Non-pigmented ciliary epithelial cell (primary cell): ENCODE measurements at places on chromosomes 2 and 18.

DNA sequence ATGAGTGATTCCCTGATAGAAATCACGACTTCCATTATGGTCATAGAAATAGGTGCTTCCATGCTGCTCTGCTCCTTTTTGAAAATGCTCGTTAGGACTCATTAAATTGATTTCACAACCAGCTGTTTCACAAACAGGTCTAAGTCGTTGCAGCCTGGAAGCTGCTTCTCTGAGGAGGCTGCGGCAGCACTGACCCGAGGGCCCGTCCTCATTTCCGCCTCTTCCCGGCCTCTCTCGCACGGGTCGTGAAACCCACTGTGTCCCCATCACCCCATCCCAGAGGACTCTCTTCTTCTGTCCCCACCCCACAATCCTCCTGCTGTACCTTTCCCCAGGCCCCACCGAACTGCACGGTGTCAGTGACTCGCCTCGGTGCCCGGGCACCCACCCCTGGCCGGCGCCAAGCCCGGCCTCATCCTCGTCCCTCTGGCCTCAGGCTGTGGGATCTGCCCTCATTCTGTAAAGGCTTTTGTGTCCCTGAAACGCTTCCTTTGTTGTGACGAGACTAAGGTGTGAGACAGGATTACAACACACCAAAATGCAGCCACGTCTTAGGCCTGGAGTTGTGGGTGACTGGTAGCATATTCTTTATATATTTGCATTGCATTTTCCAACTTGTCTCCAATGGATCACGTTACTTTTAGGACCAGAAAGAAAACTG lies 112.7 kb upstream of the CTDP1 start:
- no peak for DNase-seq

DNA sequence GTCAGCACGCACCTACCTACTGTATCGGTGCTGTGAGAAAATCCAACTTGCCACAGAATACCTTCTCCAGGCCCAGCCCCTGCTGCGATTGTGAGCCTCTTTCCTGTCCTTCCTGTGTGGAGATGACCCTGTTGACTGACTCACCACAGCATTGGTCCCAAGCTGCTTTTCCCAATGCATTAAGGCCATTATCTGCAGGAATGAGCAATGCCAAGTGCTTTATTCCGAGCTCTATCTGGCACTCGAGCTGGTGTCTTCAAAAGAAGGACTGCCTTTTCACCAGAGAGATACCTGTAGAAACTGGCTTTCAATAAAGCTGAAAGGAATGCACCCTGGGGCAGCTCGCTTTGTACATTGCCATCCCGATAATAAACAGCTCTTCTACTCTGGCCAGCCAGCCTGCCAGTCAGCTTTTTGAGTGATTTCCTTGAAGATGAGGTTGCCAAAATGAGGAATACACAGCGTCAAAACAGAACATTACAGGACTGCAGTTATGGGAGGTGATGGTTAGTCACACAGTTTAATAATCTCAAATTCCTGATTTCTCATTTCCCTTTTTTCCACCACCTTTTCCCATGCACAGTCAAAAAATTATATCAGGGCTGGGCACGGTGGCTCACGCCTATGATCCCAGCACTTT lies 8.3 kb upstream of the RNF103 start:
- no peak for DNase-seq

DNA sequence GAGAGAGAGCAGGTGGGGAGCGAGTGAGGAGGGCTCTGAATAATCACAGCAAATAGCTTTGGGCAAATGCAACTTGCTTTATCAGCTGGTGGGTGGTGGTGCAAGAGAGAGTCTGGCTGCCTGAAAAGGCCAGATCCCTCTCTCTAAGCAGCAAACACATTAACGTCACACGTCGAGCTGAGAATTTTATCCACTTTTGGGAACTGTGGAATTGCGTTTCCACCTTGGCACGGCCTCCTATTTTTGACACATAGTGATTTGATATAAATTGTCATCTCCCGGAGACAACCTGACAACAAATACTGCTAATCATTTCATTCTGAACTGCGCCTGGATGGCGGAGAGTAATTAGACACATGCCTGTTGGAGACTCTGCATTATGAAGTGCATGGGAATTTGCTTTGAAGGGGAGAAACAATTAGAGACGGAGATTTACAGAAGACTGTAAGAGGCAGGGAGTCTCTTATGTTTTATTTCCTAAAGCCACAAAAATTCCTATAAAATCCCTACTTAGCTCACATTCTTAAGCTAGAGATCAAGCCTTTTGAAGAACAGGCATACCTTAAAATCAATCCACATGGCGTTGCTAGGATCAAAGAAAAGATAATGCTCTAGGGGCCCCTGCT lies 634.1 kb downstream of the TDRD15 start:
- DNase-seq, result no peak

DNA sequence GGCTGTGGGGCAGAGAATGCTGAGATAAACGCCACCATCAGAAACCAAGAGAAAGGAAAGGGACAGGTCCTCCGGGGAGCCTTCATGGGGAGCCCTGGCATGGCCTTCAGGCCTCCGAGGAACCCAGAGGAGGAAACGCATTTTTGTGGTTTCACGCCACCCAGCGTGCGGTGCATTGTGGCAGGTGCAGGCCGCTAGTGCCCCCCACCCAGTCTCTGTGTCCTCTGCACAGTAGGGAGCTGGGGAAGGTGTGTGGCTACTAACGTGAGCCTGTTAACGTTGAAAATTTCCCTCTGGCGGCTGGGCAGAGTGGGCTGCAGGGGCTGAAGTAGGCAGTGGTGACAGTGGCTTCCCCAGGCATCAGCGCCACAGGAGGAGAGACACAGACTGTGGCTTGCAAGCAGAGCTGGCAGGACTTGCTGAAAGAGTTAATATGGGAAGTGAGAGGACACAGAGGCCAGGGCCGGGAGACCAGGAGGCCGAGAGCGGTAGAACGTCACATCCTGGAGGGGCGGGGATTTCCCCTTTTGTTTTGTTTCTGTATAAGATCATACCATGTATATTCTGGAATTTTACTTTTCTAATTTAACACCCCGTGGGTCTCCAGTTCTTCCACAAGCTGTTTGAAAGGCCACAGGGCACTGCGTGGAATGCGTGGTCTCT lies 166.9 kb downstream of the GBX2 start:
- DNase-seq, result no peak

DNA sequence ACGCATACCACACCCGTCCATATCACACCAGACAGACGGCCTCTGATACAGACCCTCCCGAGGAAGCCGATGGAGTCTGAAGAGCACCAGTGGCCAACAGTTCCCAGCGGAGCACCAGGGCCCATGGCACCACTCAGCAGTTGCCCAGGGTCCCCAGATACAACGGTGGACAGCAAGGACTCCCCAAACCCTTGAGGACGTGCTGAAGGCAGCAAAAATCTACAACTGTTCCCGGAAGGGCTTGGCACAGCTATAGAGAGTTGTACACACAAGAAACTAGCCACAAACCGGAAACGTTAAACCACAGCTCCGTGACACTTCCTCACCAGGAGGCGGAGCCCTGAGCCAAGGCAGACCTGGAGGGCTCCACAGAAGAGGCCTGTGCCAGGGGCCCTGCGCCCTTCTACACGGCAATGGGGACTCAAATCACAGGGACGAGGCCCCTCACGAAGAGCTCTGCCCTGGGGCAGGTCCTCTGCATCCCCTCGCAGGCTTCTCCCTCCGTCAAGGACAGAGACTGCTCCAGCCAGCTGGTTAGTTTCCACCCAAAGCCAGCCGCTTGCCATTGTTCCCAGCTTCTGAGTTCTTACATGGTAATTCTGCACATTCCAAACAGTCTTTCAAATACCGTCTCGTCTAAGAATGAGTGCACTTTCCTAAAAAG lies 133.4 kb downstream of the HDAC4 start:
- DNase-seq, result no peak

DNA sequence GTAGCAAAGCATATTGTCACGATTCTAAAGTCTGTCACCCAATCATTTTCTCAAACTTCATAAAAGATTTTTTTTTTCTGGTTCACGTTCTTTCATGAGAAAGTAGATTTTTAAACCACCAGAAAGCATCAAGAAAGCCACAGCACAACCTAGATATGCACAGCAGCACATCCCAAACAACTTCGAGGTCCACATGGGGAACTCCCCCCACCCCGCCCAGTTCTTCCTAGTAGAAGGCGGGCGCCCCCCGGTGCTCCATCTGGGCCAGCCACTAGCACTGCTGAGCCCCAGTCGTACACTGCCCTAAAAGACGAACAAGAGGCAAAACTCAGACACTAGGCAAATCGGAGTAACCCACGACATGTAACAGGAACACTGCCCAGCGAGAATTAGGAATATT lies 15.5 kb downstream of the HDLBP start:
- DNase-seq, result no peak

GRCh38 chr2:216700088-216700567 lies 4.8 kb upstream of the IGFBP5 start:
- DNase-seq, result no peak
